T-helper 2 cell (primary cell): ENCODE measurements at places on chromosomes 13 and 19.

DNA sequence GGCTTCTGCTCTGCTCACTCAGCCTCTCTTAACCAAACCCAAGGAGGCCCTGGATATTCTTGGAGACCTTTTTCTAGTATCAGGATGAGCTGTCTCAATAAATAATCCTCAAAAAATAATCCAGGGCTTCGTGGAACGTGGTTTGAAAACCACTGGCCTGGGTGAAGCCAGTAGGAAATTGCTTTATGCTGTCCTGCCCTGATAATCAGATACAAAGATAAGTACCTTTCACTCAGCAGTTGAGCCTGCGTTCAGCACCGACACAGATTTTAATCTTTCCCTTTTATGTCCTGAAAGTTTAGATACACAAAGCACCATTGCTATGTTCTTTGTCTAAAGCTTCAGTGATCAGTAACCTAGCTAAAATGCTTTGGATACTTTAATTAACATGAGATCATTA is 460.0 kb downstream of the RFC3 start:
- no peak for DNase-seq

DNA sequence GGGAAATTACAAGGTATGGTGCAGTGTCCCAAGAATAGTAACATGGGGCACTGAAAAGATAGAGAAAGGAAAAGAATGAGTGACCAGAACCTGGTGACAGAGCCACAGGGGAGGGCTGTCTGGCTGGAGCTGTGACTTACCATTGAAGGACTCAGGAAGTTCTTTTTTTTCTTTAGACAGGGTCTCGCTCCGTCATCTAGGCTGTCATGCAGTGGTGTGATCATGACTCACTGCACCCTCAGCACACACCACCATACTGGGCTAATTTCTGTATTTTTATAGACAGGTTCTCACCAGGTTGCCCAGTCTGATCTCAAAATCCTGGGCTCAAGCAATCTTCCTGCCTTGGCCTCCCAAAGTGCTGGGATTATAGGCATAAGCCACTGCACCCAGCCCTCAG is 8.8 kb upstream of the CPB2 start:
- DNase-seq: no peak

DNA sequence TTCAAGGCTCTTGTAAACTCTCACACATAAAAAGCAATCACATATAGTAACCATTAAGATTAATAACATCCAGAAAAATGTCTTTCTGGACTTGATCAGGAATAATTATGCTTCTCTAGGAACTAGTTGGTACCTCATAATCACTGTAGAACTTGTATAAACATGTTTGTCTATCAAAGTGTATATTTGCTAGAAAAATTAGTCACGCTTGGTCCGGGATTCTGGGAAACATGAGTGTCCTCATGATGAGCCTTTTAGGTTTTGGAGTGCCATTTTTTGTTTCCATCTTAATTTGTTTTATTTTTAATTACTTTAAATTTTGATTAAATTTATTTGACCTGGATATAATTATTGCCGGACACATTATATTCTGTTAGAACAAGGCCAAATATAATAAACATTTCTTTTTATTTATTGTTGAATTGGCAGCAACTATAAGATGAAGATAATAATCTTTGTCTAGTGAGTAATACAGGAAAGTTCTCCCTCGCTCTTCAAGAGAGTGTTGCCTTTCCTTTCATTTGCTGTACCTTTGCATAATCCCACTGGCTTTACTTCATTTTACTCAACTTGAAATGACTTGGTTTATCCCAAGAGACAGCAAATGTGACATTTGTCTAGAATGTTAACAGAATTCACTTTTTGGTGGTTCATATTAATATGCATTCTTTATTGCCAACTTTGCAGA is 207.0 kb downstream of the NALCN start:
- no peak for DNase-seq

DNA sequence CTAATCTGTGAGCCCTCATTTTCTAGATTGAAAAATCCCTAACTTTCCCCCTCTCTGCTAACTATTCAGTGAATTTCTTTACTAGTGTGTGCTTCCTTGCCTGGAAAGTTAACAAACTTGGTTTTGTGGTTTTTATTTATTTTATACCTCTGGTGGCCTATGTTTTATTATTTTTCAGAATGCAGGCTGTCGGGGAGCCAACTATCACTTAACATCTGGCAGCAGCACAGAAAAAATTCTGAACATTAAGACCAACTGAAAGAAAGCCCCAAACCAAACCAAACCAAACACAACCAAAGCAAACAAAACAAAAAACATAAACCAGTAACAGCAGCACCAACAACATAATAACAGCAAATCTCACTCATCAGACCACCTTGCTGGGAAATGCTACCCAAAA is 109.0 kb upstream of the KL start:
- DNase-seq: no peak
